CD8-positive, alpha-beta memory T cell (primary cell): ENCODE measurements at places on chromosomes 13 and 19. TPM values are rescaled to one million over a fixed set of nuclear protein-coding genes. Genes with fewer than 3 reads are reported as not detected.

CGB7 gene
- not detected for total RNA-seq

FAM216B gene
- total RNA-seq, result not detected

CDX2 gene
- total RNA-seq, result not detected

SIGLEC10 gene
- total RNA-seq, result 2.4 TPM

POSTN gene
- not detected for total RNA-seq

ZSCAN1 gene
- total RNA-seq, result not detected

TCF3 gene
- 97.0 TPM for total RNA-seq

GPR12 gene
- not detected for total RNA-seq

NLRP11 gene
- total RNA-seq, result 0.11 TPM

MIDN gene
- 45.3 TPM for total RNA-seq

SIGLEC8 gene
- total RNA-seq, result not detected

MCEMP1 gene
- total RNA-seq, result not detected

U2AF2 gene
- 386 TPM for total RNA-seq

NBEA gene
- total RNA-seq, result 0.24 TPM

UBE2L5 gene
- total RNA-seq, result not detected

ZNF726 gene
- total RNA-seq, result 13.1 TPM

KANK3 gene
- 1.1 TPM for total RNA-seq

SERTM1 gene
- not detected for total RNA-seq

KPTN gene
- 12.4 TPM for total RNA-seq

COL4A1 gene
- total RNA-seq, result not detected

DMKN gene
- 1.7 TPM for total RNA-seq

ZNF234 gene
- total RNA-seq, result 9.4 TPM

TNFSF11 gene
- 6.2 TPM for total RNA-seq

GFY gene
- total RNA-seq, result not detected

RAB20 gene
- 1.2 TPM for total RNA-seq

FFAR3 gene
- total RNA-seq, result not detected

WDR87 gene
- not detected for total RNA-seq

CATSPERD gene
- not detected for total RNA-seq

KLK15 gene
- total RNA-seq, result not detected

PSG7 gene
- not detected for total RNA-seq

C19orf47 gene
- 25.4 TPM for total RNA-seq

MUC16 gene
- total RNA-seq, result 0.02 TPM

LILRB3 gene
- 0.48 TPM for total RNA-seq

ZNF296 gene
- 8.5 TPM for total RNA-seq

ZNF444 gene
- 24.9 TPM for total RNA-seq

KIR2DL4 gene
- total RNA-seq, result not detected

VRK3 gene
- 66.5 TPM for total RNA-seq

ZNF844 gene
- total RNA-seq, result 5.7 TPM

CYP4F8 gene
- total RNA-seq, result not detected

CHAMP1 gene
- total RNA-seq, result 48.3 TPM

NFKBIB gene
- total RNA-seq, result 107 TPM

KLHL1 gene
- total RNA-seq, result not detected

PROZ gene
- not detected for total RNA-seq

RASIP1 gene
- 0.20 TPM for total RNA-seq

PEX11G gene
- 0.94 TPM for total RNA-seq

PNPLA6 gene
- 117 TPM for total RNA-seq

ASF1B gene
- 76.2 TPM for total RNA-seq

UGGT2 gene
- total RNA-seq, result 0.20 TPM

GAPDHS gene
- not detected for total RNA-seq

USP12 gene
- 73.2 TPM for total RNA-seq

PDE4A gene
- 21.6 TPM for total RNA-seq

LILRB1 gene
- 1.3 TPM for total RNA-seq

ARID3A gene
- 15.9 TPM for total RNA-seq

CLEC17A gene
- 1.5 TPM for total RNA-seq

ZNF616 gene
- total RNA-seq, result 12.6 TPM

ZNF20 gene
- 3.7 TPM for total RNA-seq
